ENCODE measurements at places on chromosomes 1 and 21.
A peak's percentile ranks its signal among the peaks of the same experiment; 100 is the strongest.

DNA sequence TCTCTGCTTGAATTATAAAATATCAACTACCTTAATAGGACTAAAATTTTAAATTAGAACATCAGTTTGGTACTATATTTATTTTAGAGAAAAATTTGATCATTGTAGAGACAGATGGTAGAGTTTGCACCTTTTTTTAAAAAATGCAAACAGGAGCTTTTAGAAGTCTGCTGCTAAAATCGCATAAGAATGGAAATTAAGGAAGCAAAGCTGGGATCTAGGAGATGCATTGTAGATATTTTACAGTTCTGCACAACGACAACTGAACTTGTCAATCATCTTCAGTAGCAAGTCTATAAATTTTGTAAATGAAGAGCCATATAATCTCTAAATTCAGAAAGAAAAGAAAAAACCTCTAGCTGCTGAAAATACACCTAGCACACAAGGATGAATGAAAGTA, 185.6 kb upstream of the KCNK2 start:
- no peak for DNase-seq

GRCh38 chr1:210360852-210361477, 32.3 kb downstream of the HHAT start:
- peak; percentile 59 for DNase-seq

GRCh38 chr1:37476460-37477197, 2.2 kb downstream of the ZC3H12A start:
- no peak for DNase-seq

- DNase-seq: no peak
Observed at GRCh38 chr1:64872067-64872466, 94.3 kb downstream of the JAK1 start.

- no peak for DNase-seq
Observed at GRCh38 chr1:195769461-195769860, 838.8 kb downstream of the KCNT2 start.

- DNase-seq: no peak
Observed at GRCh38 chr1:205567716-205568115, 63.2 kb downstream of the CDK18 start.

DNA sequence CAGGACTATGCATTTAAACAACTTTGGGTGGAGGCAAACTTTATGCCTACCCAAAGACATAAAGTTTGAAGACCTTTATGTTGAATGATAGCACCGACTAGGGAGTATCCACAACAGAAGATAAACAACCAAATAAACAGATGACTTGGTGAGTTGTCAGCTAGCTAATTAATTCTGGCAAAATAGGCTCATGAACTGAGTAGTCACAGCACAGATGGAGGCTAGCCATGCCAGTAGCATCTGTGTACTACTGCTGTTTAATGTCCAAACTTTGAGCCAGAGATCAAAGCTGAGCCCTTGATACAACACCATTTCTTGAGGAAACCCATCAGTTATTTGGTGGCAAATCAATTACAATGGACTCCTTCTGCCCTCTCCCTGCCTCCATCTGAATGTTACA, 40.3 kb upstream of the CCDC190 start:
- DNase-seq: no peak

- no peak for DNase-seq
Observed at GRCh38 chr1:183889095-183889494, 84.2 kb downstream of the RGL1 start.

DNA sequence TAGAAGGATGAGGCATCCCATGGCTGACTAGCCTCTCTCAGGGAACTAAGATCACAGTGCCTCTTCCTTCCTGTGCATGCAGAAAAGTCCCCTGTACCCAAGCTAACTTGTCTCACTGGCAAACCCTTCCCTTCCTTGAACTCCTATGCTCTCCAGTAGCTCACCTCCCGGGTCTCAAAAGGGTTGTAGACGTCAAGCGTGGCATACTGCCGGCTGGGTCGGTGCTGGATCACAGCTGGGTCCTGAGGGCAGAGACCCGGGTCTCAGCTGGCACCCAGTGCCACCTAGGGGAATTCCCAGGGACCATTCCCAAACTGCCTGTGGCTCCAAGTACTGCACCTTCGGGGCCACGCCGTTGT, 688 bp downstream of the SCAMP3 start:
- DNase-seq: no peak

- no peak for DNase-seq
Observed at GRCh38 chr1:152179566-152179965, 20.5 kb upstream of the RPTN start.

- no peak for DNase-seq
Observed at GRCh38 chr1:76337542-76338219, 263.1 kb downstream of the ST6GALNAC3 start.

GRCh38 chr1:54965624-54966340, 14.6 kb upstream of the TMEM61 start:
- DNase-seq: no peak

DNA sequence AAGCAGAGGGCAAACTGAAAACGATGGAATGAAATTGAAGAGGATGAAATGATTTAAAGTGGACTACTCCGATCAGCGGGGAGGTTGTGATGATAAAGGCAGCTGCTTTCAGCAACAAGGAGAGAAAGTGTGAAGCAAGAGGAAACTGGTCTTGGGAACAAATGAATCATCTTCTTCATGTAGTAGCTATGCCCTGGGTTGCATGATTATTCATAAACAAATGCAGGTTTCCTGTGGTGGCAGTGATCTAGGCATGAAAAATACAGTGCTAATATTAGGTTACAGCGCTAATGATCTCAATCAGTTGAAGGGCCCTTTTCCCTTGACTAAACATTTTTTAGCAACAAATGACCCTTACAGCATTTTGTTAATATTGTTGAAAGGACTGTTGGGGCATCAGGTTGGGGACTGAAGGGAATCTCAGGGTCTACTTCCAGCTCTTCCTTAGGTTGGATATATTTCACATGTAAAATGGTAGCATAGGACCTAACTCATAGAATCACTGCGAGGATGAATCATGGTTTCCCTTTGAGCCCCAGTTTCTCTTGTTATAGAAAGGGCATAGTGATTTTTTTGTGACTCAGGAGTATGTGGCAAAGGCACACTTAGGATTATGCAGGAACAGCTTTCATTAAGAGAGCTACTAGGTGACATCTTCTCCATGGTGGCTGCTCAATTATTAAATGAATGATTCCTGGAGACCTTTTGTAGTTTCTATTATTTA, 1.9 kb upstream of the ZFYVE9 start:
- no peak for DNase-seq

DNA sequence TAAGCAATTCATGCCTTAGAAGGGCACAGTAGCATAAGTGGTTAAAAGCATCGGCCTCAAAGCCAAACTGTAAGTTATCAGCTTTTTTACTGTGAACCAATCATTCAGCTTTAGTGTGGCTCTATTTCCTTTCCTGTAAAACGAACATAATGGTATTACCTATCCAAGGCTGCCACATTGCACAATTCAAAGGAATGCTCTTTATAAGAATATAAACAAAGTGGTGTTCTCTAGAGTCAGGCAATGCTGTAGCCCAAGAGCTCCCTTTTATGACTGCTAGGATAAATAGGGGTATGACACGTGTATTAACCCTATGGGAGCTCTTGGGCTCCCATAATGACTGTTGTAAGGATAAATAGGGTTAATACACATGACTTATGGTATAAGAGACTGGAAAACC, 25.4 kb downstream of the INTS7 start:
- DNase-seq: no peak

- DNase-seq: no peak
Observed at GRCh38 chr1:233010146-233010545, 59.7 kb downstream of the NTPCR start.

- no peak for DNase-seq
Observed at GRCh38 chr1:94239796-94240195, 2.4 kb upstream of the ARHGAP29 start.

DNA sequence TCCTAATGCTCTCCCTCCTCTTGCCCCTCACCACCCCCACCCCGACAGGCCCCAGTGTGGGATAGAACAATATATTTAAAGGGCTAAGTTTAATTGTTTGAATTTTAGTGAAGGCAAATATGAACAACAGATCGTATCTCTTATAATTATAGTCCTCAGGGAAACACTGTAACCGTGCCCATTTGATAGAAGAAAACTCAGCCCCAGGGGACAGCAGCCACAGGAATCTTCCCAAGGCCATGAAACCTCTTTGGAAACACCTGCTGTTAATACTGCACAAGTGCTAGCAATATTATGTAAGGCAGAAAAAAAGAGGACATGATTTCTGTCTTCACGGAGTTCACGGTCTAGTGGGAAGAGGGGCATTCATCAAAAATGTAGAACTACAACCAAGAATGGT, 142.2 kb downstream of the URB2 start:
- DNase-seq: peak; percentile 70

- no peak for DNase-seq
Observed at GRCh38 chr1:33372677-33373076, 51.8 kb upstream of the A3GALT2 start.

- no peak for DNase-seq
Observed at GRCh38 chr21:15614766-15615165, 115.0 kb upstream of the USP25 start.

GRCh38 chr1:108079440-108080025, 114.6 kb upstream of the VAV3 start:
- no peak for DNase-seq

- DNase-seq: no peak
Observed at GRCh38 chr1:94989398-94989797, 62.5 kb upstream of the CNN3 start.

DNA sequence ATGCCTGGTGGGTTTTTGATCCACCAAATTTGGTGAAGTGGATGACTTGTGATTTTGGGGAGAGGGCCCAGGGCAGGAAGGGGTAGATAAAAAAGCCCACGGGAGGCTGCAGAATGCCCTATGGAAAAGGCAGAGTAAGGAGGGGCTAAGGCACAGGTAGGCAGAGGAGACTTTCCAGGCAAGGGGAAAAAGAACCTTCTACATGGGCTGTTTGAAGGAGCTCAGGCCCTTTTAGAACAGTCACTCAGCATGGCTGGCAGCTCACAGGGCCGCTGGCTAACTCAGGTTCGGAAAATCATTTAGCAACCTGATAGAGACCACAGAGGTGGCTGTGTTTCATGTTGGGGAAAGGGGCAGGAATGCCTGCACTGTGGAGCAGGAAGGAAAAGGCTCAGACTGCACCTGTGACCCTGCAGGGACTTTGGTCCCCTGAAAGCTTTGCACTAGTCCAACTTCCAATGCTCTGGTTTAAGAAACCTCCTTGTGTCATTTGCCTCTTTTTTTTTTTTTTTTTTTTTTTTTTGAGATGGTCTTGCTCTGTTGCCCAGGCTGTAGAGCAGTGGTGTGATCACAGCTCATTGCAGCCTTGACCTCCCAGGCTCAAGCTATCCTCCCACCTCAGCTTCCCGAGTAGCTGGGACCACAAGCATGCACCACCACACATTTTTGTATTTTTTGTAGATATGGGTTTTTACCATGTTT, 58.5 kb upstream of the ENAH start:
- no peak for DNase-seq

GRCh38 chr1:173276922-173277800, 70.0 kb upstream of the TNFSF4 start:
- no peak for DNase-seq

- no peak for DNase-seq
Observed at GRCh38 chr1:242000434-242000833, 1.5 kb upstream of the MAP1LC3C start.

DNA sequence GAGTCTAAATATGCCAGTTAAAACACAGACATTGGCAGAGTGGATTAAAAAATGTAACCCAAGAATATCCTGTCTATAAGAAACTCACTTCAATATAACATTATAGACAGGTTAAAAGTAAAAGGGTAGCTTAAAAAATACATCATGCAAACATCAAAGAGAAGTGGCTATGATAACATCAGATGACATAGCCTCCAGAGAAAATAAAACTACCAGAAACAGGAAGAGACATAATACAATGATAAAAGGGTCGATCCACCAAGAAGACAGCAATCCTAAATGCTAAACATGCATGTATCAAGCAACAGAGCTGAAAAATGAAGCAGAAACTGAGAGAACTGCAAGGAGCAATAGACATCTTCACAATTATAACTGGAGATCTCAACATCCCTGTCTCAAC, 190.2 kb upstream of the NR5A2 start:
- no peak for DNase-seq

DNA sequence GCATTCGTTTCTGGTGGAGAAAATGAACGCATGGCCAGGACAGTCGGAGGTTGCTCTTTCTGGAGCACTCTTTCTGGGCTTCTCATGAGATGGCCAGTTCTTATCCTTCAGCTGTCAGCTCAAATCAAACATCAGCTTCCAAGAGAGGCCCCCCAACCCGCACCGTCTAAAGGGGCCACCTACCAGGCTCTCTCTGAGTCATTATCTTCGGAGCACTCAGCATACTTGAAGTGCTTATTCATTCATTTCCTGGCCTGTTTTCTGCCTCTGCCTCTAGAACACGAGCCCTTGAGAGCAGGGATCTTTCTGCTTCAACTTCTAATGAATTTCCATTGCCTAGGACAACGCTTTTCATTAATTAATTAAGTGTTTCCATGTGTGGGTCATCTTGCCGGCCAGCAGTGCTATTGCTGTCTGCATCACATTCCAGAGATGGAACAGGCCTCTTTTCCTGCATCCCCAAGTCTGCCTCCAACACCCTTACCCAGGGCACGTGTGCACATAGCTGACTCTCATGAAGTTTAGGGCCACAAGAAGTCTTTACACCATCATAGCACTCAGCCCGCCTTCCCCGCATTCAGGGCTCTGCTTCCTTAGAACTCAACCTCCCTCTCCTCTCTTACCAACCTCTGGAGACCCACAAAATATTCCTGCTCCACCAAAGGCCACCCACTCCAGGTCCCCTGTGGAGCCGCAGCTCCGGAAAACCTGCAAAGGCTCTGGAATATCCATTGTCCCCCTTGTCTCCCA, 52.1 kb upstream of the LAPTM5 start:
- peak; percentile 28 for DNase-seq

DNA sequence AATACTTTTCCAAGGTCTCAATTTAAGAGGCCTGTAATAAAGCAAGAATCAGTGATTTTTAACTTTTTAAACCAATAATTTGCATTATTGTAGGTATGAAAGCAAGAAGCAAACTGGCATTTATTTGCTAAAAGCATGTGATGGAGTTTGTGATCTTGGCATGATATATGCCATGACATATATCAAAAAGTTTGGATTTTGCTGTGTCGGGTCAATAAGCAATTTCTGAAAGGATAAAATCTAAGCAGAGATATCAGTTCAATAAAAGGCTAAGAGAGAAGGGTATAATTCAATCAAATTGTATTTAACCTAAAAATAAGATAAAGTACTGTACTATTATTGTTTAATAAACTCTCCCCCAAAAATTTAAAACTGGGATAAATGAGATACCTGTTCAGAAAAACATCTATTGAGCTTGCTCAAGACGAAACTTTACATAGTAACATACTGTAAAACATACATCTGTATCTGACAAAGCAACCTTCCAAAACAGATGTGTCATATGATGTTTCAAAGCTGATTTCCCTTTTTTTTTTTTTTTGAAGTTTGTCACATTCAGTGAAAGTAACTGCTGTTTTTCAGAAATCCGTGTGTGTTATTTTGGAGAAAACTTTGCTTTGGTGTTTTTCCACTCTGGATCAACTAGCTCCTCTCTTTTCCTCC, 74.5 kb downstream of the TGFBR3 start:
- no peak for DNase-seq

DNA sequence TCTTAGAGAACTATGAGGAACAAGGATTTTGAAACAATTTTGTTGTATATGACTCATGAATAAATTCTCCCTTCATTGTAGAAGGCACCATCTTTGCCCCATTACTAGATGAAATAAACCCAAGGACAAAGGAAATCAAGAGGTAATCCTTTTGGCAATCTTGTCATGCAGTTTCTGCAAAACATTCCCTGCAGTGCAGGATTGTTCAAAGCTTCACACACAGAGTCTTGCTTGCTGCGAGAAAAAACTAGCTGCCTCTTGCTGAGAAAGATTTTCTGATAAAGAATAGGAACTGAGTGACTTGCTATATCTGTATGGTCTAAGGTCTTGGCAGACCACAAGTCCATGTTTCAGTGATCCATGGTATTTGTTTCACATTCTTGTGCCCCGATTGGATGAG, 657.4 kb upstream of the ADGRL4 start:
- no peak for DNase-seq

Measured in NCI-H2227 treated with DMSO at 0.1 percent for 48 hours (cell line).